GOT3 (cell line): ENCODE measurements at places on chromosomes 16 and 17.
A peak's percentile ranks its signal among the peaks of the same experiment; 100 is the strongest.

DNA sequence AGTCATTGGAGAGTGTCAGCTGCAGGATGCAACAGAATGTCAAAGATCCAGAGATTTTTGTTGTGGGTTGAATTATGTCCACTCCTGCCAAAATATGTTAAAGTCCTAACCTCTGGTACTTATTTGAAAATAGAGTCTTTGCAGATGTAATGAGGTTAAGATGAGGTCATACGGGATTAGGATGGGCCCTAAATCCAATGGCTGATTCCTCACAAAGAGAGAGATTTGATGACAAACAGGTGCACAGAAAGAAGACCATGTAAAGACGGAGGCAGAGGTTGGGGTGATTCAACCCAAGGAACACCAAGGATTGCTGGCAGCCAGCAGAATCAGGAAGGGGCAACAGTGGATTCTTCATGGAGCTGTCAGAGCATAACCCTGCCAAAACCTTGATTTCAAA, 34.5 kb upstream of the USP22 start:
- DNase-seq, result no peak

DNA sequence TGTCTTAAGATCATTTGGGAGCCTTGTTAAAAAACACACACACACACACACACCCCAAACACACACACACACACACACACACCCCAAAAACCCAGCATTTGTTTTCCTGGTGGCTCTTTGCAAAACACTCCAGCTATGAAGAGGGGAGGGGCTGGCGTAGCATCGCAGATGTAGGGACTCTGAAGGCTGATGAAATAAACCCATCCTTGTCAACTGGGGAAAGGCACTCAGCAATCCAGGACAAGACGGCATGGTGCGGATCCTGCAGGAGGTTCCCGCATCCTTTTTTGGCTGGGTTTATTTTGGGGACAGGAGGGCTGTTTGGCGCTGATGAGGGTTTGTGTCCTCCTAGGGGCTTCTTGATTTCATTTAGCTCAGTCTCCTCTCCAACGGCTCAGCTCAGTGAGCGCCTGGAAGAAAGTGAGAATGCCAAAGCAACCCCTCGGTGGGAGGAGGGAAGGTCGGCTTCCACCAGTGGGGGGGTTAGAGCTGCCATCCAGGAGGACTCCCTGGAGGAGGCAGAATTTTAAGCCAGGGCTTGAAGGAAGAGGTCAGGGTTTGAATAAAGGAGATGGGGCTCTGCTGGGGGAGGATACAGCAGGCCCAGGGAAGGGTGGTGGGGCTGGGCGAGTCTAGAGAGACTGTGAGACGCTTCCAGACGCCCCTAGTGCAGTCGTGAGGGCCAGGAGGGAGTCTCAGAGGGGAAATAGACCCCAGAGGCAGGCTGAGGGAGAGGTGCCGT, 12.4 kb upstream of the GSE1 start:
- DNase-seq, result no peak

- no peak for DNase-seq
Measured at GRCh38 chr17:31493656-31494155, 102.2 kb downstream of the RAB11FIP4 start.

DNA sequence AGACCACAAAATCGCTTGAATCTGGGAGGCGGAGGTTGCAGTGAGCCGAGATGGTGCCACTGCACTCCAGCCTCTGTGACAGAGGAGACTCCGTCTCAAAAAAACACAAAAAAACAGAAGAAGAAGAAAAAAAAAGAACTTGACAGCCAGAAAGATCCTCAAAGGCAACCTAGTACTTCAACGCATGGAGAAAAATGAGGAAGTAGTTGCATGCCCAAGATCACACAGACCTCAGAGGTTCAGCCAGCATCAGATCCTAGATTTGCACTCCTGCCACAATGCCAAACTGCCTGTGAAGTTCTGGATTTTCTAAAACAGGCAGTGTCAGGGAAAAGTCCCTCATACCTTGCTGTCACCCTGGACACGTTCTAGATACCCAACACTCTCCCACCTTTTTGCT, 1.5 kb downstream of the ATPAF2 start:
- no peak for DNase-seq

GRCh38 chr16:66961065-66961744, at the start of gene CES3:
CES3 (plus strand) TSS chr16:66961266; CDS start chr16:66961308, 42 bp downstream.
- DNase-seq, result peak; percentile 24

- no peak for DNase-seq
Measured at GRCh38 chr16:9176547-9177418, 85.3 kb downstream of the HAPSTR1 start.

DNA sequence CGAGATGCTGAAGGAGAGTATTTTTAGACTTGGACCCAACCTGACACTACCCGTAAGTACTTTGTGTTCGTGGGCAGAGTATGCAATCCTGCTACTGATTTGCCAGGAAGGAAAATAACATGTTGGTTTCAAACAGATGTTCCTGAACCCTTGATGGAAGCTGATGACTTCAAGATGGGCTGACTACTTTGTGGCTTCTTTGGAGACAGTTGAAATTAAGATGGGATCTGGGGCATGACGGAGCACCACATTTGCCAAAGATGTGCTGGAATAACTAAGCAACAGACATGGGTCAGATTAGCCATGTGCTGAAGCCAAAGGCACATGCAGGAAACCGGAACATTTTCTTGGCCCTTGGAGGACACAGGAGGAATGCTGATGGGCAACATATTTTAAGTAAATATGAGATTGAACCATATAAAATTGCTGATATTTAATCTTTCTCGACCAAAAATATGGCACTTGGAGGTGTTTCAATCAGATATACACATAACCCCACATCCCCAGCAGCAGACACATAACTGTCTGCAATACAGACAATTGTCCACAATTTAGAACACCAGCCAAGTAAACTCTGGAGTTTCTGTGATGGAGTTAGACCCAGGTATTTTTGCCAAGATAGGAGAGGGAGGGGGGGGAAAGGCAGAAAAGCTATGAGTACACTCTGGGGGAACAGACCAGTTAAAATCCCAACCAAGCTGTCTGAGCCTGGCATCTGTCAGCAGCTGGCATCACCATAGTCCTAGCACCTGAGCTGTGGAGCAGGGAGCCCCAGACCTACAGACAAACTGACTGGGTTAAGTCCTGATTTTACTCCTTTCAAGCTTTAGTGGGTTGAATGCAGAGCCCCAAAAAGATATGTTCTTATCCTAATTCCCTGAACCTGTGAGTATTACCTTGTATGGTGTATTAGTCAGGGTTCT, 329.4 kb upstream of the CDH5 start:
- DNase-seq, result no peak

- DNase-seq, result no peak
Measured at GRCh38 chr17:39400547-39401411, 647 bp downstream of the FBXL20 start.

DNA sequence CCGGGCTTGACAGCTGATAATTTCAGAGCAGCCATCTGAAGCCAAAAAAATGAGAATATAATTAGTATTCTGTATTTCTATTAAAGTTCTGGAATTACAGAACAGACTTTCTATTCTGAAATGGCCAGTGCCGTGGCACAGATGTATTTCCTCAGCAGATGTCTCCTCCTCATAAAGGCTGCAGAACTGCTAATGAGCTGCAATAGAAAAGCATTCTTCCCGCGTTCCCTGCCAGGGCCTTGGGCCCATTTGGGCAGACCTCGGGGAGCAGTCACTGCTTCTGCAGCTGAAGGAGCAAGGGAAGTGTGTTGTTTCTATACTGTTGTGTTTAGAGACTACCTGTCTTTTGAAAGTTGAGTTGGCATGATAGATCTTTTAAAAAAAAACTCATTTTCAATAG, 152.6 kb upstream of the CACNG5 start:
- no peak for DNase-seq

DNA sequence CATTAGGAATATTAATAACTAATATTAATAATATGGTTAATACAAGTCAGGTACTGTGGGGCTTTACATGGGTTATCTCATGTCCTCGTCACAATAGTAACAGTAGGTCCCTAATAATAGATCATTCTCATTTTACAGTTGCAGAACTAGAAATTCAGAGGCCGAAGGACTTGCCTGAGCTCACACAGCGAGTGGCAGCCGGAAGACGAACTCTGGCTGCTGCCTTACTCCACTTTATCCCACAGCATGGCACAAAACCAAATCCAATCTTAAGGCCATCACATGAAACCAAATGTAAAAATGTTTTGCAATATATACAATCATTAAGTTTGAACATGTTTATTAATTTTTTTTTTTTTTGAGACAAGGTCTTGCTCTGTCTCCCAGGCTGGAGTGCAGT, 13.6 kb downstream of the GNA13 start:
- DNase-seq, result no peak
